Heart left ventricle (tissue), 16 donors: ENCODE measurements at places on chromosomes 11 and 22.

DNA sequence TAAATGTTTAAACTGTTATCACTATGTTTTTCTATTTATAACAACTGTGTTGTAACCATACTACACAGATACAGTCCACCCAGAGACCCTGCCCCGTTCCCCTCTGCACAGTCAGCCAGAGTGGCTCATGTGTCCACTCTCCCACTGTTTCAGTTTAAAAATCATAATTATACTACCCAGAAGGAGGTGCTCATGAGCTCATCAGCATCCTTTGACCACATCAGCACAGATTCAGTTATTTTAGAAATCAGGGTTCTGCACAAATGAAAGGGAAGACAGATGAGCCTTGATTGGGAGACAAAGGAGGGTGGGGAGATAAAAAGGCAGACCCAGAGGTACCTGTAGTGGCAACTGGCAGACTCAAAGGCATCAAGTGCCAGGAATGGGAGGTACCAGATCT lies 124.3 kb downstream of the RCN1 start:
- DNase-seq: no peak

GRCh38 chr22:37329238-37330140 lies 47.2 kb downstream of the CYTH4 start:
- no peak for DNase-seq

GRCh38 chr11:2662430-2663299 lies 37.1 kb downstream of the KCNQ1OT1 start:
- peak; percentile 16 for DNase-seq

DNA sequence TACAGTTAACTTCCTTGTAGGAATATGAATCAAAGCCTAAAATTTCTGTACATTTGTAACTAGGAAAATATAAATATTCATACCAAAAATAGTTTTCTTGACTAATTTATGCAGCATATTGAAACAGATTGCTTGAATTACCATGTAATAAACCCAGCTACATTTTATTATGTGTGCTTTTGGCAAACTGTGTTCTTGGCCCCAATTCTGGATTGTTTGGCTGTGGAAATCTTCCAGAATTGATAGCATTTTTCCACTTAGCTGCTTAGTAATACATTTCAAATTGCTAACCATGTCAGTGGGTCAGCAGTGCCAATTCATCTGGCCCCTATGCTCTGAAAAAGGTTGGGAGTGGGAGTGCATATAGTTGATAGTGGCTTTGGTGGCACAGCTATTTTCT lies 32.3 kb downstream of the PDHX start:
- DNase-seq: no peak

GRCh38 chr11:65858681-65859087 lies 704 bp upstream of the CFL1 start:
- no peak for DNase-seq

GRCh38 chr11:113705871-113706655 lies at the start of gene TMPRSS5:
Gene TMPRSS5 (minus strand): TSS chr11:113706308. CDS start chr11:113706224, 84 bp downstream.
- DNase-seq: no peak

GRCh38 chr11:64206457-64207255 lies at the start of gene FERMT3:
Gene FERMT3 (plus strand): TSS chr11:64206721. CDS start chr11:64207365, 644 bp downstream.
- DNase-seq: peak; percentile 73
